Activated CD4-positive, alpha-beta memory T cell treated with anti-CD3 and anti-CD28 coated beads, Interleukin-2, amount 10 ng/mL, durations not matched to agents 7 days and 5 days (primary cell): ENCODE measurements at places on chromosomes 7 and 10. TPM values are rescaled to one million over a fixed set of nuclear protein-coding genes. Genes with fewer than 3 reads are reported as not detected.

DNA sequence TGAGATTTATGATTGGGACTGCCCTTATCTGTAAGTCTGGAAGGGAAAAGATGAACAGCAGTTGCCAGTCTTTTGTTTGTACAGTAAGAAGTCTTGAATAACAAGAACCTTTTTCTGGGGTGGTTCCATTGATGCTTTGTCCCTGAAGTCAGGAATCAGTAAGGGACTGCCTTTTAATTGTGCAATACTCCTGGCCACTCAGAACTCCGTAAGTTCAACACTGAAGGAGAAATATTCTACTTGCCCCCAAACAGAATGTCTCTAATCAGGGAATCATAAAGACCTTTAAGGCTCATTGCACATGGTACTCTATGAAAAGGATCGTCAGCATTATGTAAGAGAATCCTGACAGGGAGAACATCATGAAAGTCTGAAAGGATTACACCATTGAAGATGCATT, 361.4 kb downstream of the EXOC4 start:
- DNase-seq, result no peak

GRCh38 chr7:8592167-8592566, 158.8 kb downstream of the NXPH1 start:
- DNase-seq, result no peak

DNA sequence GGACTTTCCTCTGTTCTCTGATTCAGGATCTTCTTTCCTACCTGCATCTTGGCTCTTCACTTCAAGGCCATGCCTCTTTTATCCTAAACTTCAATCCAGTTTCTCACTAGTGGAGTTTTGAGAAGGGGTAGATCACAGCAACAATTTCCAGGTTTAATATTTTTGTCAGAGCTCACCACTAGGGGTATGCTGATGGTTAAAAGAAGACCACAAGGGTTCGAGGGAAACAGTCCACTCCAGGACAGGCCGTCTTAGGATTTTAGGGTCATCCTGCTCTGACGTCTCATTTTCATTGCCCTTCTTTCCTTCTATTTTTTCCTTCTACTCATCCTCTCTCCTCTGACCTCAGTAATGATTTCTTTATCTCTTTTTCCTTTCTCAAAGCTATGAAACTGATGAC, 11.3 kb downstream of the STAG3 start:
- no peak for DNase-seq

DNA sequence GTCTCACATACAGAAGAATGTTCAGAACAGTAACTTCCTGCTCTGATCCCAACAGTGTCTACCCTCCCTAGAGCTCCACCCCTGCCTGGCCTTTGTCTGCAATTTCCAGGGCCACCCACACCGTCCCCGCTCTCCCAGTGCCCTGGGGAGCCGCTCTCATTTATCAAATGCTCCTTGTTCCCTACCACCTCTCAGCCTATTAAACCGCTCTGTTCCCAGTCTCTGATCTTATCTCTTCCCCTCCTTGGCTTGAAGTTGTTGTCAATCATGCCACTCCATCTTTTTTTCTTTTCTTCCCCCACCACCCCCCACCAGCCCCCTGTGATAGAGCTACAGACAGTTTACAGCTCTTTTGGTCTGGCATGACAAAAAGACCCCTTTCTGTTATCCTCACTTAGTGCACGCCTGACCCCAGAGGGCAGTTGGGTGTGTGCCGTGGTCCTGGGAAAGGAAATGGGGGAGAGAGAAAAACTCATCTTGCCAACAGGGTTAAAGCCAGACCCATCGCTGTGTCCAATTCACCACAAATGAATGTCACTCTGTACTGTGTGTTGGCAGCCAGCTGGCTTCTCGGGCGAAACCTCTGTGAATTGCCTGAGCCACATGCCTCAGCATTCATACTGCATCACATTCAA, 28.8 kb upstream of the HECTD2 start:
- DNase-seq, result no peak

DNA sequence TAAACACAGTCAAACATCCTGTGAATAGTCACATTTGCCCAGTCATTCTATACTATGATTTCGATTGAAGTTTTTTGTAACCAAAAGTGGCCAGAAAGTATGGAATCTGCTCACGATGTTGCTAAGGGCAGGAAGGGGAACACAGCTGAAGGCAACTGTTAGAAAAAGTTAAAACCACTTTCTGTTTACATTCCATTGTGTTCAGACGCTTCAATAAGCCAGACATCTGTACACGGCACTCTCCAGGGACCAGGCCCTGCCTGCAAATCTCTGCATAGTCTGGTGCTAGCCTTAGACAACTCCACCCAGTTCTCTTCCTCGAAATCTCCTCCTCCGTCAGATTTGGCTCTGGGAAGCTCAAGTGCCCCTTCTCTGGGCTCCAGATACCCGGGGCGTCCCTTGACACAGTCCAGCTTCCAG, 17.1 kb upstream of the TMEM120A start:
- no peak for DNase-seq

DNA sequence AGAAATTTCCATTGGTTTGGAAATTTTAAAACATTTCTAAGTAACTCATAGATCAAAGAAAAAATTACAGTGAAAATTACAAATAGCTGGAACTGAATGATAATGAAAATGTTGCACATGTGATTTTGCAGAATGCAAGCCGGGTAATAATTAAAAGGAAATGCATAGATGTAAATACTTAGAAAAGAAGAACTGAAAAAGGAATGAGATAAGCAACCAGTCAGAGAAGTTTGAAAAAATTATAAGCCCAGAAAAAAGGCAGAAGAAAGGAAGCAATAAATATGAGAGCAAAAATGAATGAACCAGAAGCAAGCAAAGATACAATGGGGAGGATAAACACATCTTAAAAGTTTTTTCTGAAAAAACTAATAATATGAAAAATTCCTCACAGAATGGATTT, 3.2 kb upstream of the TMEM273 start:
- DNase-seq, result no peak

- DNase-seq, result no peak
Observed at GRCh38 chr7:105711726-105712402, 130.6 kb upstream of the EFCAB10 start.

- DNase-seq, result no peak
Observed at GRCh38 chr10:117555863-117556262, 13.3 kb downstream of the EMX2 start.

- DNase-seq, result no peak
Observed at GRCh38 chr10:114681542-114681941, 23.5 kb upstream of the ABLIM1 start.

GRCh38 chr10:113056441-113057021, 106.5 kb downstream of the TCF7L2 start:
- no peak for DNase-seq

- DNase-seq, result no peak
Observed at GRCh38 chr10:117619707-117620405, 77.3 kb downstream of the EMX2 start.

DNA sequence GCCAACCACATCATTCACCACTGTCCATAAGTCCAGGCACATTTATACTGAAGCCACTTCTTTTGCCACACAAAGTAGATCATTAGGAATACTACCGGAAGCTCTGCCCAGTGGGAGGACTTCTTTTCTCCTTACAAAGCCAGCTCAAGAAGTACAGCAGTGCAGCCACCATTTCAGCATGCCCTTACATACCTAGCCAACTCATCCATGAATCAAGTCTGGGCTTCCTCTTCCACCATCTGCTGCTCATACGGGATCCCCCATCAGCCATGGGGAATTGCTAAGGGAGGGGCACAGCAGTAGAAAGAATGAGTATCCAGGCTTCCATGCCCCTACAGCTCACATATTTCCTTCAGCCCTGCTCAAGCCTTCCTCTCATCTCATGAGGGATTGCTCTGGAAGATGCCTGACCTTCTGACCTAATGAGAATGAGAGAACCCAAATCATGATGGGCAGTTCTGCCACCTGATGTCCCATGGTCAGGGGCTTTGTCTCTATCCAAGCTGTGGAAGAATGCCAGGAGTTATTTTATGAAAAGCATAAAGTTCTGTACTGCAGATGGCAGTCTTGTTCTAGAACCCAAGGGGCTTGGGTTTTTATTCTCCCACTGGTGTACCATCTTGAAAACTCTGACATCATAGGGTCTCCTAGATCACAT, 39.5 kb downstream of the ACSM6 start:
- DNase-seq, result no peak

DNA sequence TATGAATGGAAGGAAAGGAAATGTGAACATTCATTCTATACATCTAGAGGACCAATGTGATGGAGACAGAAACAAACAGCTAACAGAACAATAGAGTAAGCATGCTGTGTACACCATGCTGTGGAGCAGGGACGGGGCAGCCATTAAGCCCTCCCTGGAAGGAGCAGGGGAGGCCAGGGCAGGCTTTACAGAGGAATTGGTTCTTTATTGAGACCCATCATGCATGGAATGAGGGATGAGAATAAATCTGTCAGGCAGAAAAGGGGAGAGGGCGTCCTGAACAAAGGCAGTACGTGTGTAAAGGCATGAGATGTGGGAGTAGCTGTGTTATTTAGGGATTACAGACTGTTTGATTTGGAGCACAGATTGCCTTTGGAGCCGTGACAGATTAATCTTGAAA, 35.2 kb downstream of the STK17A start:
- no peak for DNase-seq

DNA sequence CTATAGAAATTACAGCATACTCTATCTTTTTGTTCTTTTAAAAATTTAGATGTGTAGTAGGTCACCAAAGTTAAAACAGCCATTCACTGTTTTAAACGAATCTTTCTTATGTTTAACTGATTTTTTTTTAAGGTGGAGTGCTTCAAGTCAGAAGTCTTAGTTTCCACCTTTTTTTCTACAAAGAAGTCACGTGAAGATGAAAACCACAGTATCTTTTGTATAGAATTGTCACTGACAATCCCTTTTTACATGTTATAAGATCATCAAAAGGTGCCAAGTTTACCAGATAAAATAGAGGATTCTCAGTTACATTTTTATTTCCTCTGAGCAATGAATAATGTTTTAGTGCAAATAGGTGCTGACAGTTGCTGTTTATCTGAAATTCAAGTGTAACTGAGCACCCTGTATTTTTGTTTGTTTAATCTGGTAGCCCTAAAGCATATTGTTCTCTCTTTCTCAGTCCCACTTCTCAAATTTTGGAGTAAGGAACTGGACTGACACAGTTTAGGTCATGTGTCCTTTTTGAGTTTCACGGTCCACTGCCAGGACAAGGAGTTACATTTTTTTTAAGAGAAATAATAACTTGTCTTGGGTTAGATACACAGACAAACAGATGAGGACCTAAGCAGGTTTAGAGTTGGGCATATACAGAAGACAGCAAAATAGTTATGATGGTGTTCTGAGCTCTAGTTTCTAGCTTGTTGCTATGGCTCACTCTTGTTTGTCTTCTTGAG, 233.2 kb upstream of the MBL2 start:
- DNase-seq, result no peak

DNA sequence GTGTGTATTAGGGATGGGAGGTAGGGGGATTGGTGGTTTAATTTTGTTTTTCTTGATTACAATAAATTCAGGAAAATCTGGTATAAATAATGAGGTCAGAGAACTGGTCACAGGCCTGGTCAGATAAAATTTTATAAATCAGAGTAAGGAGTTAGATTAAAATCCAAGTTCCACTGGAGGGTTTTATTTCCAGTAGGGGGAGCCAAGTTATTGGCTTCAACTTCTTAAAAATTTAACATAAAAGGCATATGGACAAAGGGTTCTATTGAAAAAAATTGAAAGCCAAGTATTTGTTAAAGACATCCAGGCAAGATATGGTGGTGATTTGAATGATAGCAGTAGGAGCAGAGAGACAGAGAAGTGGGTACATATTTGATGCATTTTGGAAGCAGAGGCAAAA, 763.3 kb downstream of the SORCS1 start:
- no peak for DNase-seq

DNA sequence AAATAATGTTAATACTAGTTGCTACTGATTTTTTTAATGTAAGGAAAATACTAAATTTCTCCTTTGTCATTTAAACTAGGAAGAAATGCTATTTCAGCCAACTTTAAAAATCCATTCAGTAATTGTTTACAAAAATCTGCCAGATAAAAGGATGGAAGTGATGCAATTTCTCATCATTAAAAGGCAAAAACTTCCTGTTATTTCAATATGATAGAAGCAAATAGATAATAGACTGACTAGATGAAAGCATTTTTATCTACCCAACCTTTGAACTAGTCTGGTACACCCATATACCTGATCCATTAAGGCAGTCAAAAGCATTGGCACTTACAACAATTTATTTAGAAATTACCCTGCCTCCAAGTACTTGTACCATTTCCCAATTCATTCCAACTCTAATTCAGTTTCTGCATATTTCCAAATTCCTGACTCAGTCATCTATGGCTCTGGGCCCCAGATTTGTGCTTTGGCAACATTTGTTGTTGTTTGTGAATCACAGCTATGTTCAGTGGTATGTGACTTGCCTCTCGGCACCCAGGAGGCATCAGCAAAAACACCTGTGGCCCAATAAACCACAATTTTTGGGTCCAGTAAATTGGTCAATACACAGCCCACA, 482.6 kb upstream of the SEMA3A start:
- DNase-seq, result no peak

- no peak for DNase-seq
Observed at GRCh38 chr7:155788616-155789000, 23.7 kb downstream of the SHH start.

DNA sequence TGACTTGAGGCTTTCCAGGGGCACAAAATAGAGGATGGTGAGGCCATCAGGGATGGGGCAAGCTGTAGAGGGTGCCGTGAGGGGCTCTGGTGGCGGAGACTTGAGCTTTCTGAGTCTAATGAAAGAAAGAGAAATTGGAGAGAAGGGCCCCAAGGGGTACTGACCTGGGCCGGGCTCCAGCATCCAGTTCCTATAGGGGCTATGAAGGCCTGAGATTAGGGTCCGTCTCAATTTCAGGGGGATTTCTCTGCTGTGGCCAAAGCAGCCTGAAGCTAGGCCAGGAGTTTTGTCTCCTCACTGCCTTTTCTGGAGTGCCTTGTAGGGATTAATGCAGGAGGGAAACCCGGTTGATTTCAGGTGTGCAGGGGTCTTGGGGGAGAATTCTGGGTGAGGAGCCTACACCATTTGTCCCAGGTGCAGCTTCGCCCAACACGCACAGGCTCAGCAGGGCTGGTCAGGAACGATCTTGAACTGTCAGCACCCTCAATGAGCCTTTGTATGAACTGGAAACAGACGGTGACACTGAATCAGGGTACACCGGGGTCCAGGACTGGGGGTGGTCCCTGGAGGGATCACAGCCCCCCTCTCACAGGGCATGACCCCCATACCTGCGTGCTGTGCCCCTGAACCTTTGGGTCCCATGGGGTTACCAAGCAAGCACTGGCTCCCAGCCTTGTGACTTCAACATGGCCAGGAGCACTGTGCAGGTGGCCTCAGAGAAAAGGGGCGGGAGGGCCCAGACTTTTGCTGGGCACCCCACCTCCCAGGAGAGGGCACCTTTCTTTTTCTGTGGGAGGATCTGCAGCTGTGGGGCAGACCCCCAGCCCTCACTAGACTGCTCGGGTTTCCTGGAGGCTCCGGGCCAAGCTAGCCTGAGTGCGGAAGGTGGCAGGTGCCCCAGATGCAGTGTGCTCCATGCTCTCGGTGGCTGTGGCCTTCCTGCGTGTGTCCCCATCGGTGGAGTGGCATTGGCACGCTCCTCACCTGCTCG, 122.9 kb upstream of the RET start:
- peak; percentile 9 for DNase-seq

GRCh38 chr10:118241229-118242137, 100.6 kb downstream of the FAM204A start:
- DNase-seq, result peak; percentile 66

- DNase-seq, result no peak
Observed at GRCh38 chr7:149524394-149524793, 26.8 kb upstream of the ZNF746 start.

RTKN2 gene
- total RNA-seq, result 6.6 TPM

ZNF117 gene
- total RNA-seq, result 4.3 TPM

HNRNPH3 gene
- 122 TPM for total RNA-seq

LRRC4 gene
- not detected for total RNA-seq

CYTH3 gene
- total RNA-seq, result 1.7 TPM
